ENCODE measurements at places on chromosomes 6 and 20.

DNA sequence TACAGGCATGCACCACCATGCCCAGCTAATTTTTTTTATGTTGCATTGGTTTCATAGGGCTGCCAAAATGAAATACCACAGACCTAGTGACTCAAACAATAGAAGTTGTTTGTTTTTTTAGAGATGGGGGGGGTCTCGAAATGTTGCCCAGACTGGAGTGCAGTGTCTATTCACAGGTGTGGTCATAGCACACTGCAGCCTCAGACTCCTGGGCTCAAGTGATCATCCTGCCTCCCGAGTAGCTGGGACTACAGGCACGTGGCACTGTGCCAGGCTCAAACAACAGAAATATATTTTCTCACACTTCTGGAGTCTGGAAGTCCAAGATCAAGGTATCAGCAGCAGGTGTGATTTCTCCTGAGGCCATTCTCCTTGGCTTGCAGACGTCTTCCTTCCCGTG, 6.6 kb upstream of the SLC16A10 start:
- no peak for DNase-seq

- no peak for DNase-seq
These were observed 431.6 kb upstream of the SPTLC3 start for GRCh38 chr20:12577213-12577612.

GRCh38 chr20:12977328-12978125, 31.2 kb upstream of the SPTLC3 start:
- DNase-seq = no peak

- DNase-seq = no peak
These were observed 565.7 kb upstream of the BTBD3 start for GRCh38 chr20:11352041-11352440.

GRCh38 chr20:54535746-54536145, 60.4 kb downstream of the DOK5 start:
- no peak for DNase-seq

GRCh38 chr20:46554828-46555227, 4.4 kb upstream of the OCSTAMP start:
- DNase-seq = no peak

DNA sequence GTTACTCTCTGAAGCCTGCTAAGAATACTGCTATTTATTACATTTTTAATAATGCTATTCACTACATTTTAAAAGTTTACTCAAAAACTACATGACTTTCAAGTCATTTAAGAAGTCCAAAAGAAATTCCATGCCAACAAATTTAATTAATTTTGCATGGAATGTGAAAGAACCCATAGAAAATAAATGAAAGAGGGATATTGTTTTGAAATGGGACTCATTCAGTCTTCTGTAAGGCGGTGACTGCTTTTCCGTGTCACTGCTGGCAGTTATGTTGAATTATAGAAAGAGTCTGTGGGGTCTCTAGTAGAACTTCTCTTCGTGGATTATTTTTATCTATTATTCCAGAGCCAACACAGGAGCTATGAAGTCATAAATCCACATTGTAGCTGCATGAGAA, 211.2 kb downstream of the LAMA2 start:
- no peak for DNase-seq

DNA sequence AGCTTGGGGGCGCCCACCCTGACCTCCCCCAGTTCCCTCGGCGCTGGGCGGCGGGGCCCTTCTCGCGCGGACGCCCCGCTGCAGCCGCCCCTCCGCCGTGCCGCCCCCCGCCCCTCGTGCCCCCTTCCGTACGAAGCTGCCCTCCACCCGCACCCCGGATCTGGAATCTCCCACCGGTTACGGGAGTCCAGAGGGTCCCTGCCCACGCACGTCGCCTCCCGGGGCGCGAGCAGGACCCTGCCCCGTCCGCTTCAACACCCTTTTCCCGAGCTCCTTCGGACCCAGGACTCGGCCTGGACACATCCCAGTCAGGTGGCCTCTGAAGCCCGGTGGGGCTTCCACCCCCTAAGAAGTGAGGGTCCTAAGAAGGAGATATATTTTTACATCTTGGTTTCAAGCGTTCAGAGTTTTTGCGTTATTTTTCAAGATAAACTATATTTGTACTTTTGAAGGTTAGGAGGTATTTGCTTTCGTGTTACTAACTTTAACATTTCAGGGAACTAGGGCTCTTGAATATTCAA, 506 bp downstream of the ARFGAP1 start:
- DNase-seq = no peak

Measured in suprapubic skin (tissue), 4 donors.